ENCODE measurements at places on chromosomes 3 and 15.

DNA sequence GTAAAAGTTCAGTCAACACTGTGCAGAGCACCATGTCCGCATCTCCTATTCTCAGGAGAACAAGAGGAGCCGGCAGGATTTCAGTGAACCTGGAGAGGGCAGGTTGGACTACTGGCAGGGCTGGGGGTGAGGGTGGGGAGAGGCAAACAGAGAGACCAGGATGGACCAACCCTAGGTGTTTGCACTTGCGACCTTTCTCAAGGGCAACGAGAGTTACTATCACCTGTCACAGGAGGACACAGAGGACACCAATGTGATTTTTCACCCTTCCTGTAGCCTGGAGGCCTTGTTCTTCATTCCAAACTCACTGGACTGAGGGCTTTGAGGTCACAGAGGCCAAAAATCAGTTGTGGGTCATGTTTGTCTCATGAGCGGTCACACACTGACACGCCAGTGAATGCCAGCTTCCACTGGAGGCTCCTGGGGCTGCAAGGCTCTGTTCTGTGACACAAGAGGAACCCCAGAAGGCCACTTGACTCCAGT is 89.5 kb downstream of the CPN2 start:
- DNase-seq, result no peak

- DNase-seq, result no peak
Measured at GRCh38 chr3:101172516-101172915, 147.9 kb downstream of the IMPG2 start.

DNA sequence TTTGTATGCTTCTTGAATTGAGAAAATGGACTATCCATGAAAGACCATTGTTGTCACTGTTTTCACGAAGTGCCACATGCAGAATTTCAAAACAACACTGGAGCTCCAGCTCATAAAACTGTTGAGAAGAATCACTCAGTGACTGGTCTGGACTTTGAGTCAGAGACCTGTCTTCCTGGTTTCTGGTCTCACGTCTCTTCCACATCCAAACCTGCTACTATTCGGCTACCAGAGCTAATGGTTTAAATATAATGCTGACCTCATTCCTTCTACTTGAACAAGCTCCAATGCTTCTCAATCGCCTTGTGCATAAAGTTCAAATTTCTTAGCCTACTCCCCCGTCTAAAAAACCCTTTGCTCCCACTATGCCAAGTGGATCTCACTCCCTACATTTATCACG is 227.9 kb upstream of the NR2F2 start:
- no peak for DNase-seq

GRCh38 chr3:71926262-71926600 is 141.3 kb upstream of the PROK2 start:
- no peak for DNase-seq

DNA sequence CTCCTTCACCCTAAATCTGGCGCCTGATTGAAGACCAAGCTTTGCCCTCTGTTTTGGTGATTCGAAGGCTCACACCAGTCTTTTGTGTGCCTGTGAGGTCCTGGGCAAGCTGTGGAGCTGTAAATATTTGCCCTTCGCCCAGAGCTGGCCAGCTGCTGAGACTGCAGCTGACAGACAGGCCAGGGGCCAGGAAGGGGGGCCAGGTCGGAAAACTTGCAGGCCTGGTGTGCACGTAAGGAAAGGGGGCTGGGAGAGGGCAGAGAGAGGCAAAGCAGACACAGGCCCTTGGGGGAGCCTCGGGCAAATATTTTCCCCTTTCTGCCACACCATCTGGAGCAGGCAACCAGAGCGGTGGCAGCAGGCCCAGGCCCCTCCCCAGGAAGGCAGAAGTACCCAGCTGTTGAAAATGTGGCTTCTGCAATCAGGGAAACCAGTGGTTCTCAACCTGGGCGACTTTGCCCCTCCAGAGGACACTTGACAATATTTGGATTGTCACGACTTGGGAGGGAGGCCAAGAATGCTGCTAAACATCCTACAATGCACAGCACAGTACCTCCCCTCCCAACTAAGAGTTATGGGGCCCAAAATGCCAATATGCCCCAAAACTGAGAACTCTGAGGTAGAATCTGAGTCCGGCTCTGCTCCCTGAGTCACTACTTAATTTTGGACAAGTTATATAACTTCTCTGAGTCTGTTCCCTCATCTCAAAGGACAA is 2.5 kb downstream of the PDZRN3 start:
- no peak for DNase-seq

DNA sequence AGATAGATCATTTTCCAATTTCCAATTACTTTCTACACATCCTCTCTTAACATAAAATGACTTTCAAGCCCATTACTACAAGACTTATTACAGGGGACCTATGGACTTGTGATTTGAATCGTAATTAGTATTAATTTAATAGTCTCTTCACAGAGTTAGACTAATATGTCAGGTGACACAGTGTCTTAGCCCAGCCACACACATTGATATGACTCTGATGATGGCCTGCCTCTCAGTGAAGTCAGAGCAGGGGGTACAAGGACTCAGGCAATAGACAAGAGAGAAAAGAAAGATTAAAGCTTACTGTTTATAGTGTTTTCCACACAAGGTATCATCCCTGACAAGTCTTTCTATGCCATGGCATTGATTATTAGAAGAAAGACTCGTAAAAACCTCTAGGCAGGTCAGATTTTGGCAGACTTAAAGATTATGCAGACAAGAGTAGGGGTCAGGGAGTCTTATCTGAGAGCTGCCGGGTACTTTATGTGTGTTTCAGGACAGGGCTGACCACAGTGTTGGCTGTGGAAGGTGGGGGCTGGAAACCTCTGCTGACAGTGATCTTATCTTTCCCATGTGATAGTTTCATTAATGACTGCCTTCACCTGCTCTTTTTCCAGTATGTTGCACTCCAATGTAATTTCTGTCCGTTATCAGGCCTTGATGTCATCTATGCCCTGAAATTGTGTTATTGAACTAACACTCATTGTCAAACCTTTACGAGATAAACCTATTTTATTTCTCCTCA is 50.1 kb downstream of the B3GALNT1 start:
- DNase-seq, result no peak

GRCh38 chr15:63504979-63505841 is 817 bp downstream of the USP3 start:
- DNase-seq, result no peak

GRCh38 chr3:58868097-58868779 is 181.6 kb downstream of the CFAP20DC start:
- DNase-seq, result no peak

DNA sequence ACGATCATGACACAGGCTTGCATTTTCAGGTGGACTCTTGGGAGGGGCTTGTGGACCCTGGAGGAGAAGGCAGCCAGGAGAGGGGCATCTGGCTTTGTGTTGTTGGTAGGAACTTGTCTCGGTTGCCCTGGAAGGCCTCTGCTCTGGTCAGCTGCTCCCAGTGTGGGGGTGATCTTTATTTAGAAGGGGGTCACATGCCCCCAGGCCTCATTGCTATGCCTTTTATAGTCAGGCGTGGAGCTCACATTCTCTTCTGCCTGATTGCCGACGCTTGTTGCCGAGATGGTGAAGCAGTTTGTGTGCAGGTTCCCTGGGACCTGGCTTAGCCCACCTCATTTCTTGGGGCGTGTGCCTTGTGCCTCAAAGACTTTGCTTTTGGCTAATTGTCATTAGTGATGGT is 66.6 kb downstream of the IGF1R start:
- no peak for DNase-seq

GRCh38 chr3:90069748-90070147 is 962.3 kb downstream of the EPHA3 start:
- DNase-seq, result no peak

DNA sequence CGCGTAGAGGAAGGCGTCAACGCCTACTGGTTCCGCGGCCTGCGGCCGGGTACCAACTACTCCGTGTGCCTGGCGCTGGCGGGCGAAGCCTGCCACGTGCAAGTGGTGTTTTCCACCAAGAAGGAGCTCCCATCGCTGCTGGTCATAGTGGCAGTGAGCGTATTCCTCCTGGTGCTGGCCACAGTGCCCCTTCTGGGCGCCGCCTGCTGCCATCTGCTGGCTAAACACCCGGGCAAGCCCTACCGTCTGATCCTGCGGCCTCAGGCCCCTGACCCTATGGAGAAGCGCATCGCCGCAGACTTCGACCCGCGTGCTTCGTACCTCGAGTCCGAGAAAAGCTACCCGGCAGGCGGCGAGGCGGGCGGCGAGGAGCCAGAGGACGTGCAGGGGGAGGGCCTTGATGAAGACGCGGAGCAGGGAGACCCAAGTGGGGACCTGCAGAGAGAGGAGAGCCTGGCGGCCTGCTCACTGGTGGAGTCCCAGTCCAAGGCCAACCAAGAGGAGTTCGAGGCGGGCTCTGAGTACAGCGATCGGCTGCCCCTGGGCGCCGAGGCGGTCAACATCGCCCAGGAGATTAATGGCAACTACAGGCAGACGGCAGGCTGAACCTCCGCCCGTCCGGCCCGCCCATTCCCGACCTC is 4.1 kb downstream of the ISLR2 start:
- DNase-seq, result no peak

GRCh38 chr3:71593106-71593505 is 9.6 kb upstream of the FOXP1 start:
- DNase-seq, result no peak

DNA sequence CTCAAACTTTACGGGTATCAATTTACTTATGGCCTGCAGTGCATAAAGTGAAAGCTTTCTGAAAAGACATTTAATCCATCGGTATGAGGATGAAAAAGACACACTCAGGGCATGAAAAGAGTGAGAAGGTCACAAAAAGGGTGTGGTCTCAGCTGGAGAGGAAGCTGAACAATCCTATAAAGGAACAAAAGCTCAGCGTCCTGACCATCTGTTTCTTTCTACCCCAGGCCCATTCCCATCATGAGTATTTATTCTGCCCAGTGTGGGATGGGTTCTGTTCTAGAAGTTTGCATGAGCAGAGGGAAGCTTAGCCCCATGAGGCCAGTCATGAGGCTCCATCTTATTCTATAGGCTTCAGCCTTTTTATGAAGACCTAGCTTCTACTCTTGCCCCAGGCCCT is 144.6 kb downstream of the LPP start:
- no peak for DNase-seq

GRCh38 chr15:47610736-47611135 is 106.6 kb upstream of the SEMA6D start:
- DNase-seq, result no peak

GRCh38 chr3:155166441-155166840 is 86.3 kb downstream of the MME start:
- no peak for DNase-seq

GRCh38 chr3:122273498-122273897 is 51.5 kb upstream of the CSTA start:
- DNase-seq, result no peak

DNA sequence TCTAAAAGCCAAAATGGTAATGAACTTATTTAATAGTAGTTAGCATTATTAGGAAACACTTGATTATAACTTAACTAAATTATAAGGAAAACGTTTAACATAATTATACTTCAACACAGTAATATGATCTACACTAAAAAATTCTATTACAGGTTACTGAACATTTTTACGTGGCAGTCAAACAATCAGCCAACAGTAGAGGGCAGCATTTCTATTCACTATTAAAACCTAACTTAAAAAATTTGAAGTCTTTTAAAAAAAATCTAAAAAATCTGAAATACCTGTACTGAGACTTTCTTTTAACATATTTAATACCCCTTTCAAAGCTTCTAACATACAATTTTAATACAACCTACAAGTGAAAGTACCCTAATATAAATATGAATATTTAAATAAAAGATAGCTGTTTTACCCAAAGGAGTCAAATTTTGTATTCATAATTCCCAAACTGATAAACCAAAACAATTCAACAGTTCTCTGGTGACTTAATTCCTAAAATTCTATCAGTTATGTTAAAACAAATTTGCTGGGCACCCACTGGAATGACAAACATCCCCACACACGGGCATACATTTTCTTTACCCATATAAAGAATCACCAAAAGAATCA is 41.5 kb downstream of the DLG1 start:
- DNase-seq, result no peak

DNA sequence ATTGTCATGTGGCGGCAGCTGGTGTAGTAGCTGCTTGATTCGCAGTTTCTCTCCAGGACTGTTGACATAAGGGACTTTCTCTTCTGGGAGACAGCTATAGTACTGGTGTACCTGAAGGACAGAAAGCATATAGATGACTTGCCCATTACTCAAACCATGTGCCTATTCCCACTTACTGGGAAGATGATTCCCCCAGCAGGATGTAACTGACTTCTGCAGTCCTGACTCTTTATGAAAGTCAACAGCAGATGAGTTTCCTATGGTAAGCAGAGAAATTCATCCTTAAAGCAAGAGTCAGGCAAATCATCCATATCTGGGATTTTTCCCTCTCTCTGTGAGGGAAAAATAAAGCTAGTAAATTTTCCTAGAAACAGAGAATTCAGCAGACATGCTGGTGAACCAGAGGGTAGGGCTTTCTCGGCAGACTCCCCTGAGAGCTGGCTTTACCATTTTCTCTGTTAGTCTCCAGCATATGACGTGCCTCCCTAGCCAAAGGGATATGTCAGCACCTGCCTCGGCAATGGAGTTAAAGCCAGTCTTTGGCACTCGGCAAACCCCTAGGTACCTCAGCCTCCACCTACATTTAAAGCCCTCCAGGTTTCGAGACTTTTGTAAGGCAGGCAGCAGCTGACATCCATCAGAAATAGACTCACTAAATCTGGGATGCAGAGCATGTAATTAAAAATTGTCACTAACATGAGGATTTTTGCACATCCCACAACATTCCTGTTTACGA is 62.1 kb downstream of the PRICKLE2 start:
- DNase-seq, result no peak

- no peak for DNase-seq
Measured at GRCh38 chr3:125257536-125257935, 45.0 kb upstream of the SLC12A8 start.

DNA sequence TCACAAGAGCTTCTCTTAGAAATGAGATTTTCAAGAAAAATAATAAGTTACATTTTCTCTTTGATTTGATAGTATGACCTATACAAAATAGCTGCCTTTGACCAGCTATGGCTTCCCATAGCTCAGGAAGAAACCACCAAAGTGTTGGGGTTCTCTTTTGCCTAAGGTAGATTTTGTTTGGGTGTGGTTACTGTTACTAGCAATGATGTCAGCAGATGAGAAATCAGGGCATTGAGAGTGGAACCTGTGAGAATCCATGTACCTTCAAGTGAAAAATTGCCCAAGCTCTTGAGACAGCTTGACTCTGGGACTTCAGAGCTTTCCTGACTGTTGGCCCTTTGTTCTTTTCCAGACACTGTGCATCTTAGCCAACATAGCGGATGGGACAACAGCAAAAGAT is 45.6 kb downstream of the NME9 start:
- DNase-seq, result no peak
